ENCODE measurements at places on chromosomes 7 and 10.

DNA sequence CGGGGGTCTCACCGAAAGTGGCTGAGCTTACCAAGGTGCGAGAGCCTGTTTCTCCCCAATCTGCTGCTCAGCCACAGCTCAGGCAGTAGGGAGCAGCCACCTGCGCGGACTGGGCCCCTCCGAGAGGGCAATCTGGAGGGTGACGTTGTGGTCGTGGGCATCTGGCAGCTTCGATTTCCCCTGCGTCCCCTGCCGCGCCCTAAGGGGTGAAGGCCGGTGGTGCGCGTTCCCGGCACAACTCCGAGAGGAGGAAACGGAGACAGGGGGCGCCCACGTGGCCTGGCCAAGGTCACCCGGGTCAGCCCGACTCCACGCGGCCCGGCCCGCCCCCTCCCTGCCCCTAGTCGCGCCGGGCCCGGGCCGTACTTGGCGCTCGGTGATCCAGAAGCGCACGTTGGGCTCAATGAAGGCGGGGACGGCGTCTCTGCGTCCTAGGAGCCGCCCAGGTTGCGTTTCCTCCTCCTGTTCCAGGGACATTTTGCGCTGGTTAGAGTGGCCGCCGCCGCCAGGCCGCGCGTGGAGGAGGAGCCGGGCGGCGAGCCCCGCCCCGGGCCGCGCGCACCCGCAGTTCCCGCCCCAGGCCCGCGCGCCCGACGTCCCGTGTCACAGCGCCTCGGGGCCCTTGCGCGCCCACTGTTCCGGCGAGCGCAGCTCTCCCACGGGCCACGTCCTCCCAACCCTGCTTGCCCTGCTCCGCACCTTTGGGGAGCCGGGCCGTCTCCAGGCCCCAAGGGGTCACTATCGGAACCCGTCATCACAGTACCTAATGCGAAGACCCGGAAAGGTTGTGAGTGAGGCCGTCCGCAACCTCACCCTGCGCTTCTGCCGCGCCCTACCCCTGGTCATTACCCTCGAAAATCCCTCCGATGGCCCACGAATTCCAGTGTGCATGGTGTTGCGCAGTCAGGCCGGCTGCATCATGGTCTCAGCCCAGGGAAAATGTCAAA lies at the start of gene SFXN4:
TSS of gene SFXN4 (minus strand) at position 544 of the 947 bp plus-strand sequence. CDS start at position 477, 67 bp downstream.
- peak; percentile 94 for DNase-seq

- DNase-seq: no peak
Observed at GRCh38 chr7:15755061-15755460, 68.6 kb upstream of the MEOX2 start.

GRCh38 chr10:82980321-82980720 lies 1105.3 kb downstream of the NRG3 start:
- no peak for DNase-seq

- DNase-seq: no peak
Observed at GRCh38 chr10:119652361-119652730, 1.2 kb downstream of the BAG3 start.

- no peak for DNase-seq
Observed at GRCh38 chr10:89591111-89591795, 53.8 kb downstream of the PANK1 start.

GRCh38 chr7:13910805-13911551 lies 78.5 kb downstream of the ETV1 start:
- DNase-seq: no peak

DNA sequence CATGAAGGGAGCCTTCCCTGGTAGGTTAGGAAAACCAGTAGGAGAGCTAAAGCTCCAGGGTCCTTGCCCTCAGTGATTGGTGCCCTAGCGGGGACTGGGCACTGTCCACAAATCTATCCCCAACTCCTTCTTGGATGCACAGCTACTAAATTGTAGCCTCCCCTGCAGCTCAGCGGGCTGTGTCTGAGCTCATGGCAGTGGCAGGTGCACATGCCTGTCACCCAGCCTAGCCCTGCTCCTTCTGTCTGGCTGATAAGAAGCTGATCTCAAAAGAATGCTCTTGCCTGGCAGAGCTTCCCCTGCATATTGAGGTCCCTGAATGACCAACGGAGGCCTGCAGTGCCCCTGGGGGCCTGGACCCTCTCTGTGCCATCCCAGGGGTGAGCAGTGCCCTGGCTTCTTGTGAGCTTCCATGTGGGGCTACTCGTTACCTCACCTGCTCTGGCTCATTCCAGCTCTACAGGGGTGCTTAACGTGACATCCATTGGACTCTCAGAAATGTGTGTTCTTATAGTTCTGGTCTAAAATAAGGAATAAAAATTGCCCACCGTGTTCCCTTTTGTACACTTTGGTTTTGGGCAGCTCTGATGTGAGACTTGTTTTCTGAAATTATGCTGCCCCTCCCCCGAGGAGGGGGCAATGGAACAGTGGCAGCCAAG lies 59.8 kb upstream of the ANTXRL start:
- peak; percentile 88 for DNase-seq

DNA sequence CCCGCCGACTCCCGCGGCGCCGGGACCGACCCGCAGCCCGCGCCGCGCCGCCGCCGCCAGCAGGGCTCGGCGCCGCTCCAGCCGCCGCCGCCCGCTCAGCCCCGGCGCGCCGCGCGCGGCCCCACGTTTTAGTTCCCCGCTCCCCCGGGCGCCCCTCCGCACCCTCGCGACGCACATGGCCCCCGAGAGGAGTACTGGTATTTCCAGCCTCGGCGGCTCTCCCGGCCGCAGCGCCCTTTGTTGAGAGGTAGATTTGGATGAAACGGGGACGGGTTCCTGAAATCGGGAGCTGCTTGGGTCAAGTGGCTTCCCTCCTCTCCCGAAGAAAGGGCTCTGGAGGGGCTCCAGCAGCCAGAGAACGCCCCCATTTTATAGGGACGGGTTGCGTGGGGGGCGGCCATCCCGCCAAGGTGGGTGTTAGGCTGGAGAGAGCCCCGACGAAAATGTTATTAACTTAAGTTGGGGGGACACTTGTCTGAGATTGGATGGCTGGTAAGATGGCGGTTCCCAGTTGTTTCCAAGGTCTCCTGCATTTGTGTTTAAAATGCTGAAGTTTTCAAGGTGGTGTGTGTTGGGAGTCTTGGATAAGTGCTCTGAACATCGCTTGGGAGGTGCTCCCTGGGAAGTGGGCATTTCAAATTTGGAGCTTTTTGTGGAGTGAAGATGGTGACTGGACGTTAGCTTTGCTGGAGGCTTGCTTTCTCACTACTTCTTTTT lies 1.2 kb downstream of the BMI1 start:
- DNase-seq: no peak

GRCh38 chr7:2201686-2202360 lies 30.9 kb downstream of the MAD1L1 start:
- no peak for DNase-seq
